HS-5 (cell line): ENCODE measurements at places on chromosomes 11 and 22.

GRCh38 chr22:29461263-29461662 lies 18.8 kb upstream of the NEFH start:
- no peak for DNase-seq

GRCh38 chr11:125263268-125263790 lies 98.8 kb downstream of the PKNOX2 start:
- DNase-seq, result peak; percentile 88

- DNase-seq, result no peak
Measured at GRCh38 chr22:21766691-21767462, 31.3 kb upstream of the YPEL1 start.

- no peak for DNase-seq
Measured at GRCh38 chr11:128297805-128298204, 289.6 kb downstream of the ETS1 start.

DNA sequence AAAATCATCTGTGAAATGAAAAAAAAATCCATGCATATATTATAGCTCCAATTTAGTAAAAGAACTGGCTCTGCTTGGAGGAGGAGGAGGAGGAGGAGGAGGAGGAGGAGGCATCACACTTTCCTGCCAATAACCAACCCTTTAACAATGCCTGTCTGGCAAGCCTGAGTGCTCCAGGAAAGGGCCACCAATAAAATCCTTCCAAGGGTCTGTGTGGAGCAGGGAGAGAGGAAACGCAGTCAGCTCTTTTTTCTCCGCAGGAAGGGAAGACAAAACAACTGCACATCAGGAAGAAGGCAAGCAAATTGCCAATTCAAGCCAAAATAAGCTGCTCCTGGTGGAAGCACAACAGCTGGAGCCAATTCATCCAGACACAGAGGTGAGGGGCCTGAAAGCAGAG lies 139.0 kb downstream of the KCNC1 start:
- no peak for DNase-seq

- DNase-seq, result no peak
Measured at GRCh38 chr11:27471589-27472397, 797 bp downstream of the LGR4 start.

DNA sequence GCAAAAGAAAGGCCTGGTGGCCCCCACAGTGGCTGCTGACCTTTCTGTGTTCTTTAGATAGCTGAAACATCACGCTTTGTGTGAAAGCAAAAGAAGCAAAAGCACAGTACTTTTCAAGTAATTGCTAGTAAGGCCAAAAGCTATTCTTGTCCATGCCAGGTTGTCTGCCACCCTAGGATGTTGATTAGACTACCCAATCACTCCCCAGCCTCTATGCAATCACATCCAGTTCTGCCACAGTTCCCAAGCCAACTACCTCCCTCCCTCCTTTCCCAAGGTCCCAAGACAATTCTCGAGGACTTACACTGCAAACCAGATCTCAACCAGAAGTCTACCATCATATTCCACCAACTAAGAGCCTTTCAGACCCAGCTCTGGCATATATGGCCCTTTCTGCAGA lies 46.2 kb downstream of the RDX start:
- no peak for DNase-seq

GRCh38 chr11:19832086-19832750 lies 119.6 kb downstream of the NAV2 start:
- no peak for DNase-seq

GRCh38 chr22:37972527-37972926 lies 11.8 kb downstream of the SOX10 start:
- no peak for DNase-seq

GRCh38 chr22:47888817-47889216 lies 1126.4 kb downstream of the TBC1D22A start:
- DNase-seq, result no peak

DNA sequence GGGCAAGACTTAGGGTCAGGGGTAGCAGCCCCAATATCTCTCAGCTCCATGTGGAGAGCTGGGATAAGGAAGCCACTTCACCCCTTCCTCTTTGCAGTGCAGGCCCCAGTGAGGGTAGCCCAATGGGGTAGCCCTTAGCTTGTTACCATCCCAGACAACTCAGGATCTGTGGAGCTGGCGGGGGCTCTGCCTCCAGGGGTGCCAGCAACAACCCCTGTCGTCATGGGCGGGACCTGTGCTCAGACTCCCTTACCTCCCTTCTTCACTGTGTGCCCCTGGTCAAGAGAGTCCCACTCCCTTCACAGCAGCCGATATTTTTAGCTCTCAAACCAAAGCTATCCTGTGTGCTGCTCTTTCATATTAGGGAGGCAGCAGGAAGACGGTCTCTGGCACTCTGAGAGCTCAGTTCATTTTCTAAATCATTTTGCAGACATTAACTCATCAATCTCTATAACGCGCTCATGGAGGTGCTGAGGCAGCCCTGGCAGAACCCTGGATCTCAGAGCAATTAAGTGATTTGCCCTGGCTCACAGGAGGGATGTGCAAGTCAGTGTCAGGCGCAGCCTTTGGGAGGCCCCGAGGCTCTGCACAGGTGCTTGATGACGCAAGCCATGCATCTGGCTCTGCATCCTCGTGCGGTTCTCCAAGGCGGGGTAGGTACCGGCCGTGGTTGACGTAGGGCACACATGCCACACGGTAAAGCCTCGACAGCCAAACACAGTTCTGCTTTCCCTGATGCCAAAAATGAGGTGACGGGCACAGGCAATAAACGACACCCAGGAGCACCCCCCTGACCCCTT lies 357.6 kb downstream of the SHANK2 start:
- DNase-seq, result no peak

GRCh38 chr11:117538263-117539135 lies 210.8 kb downstream of the CEP164 start:
- DNase-seq, result no peak
